ENCODE measurements at places on chromosomes 16 and 17.

DNA sequence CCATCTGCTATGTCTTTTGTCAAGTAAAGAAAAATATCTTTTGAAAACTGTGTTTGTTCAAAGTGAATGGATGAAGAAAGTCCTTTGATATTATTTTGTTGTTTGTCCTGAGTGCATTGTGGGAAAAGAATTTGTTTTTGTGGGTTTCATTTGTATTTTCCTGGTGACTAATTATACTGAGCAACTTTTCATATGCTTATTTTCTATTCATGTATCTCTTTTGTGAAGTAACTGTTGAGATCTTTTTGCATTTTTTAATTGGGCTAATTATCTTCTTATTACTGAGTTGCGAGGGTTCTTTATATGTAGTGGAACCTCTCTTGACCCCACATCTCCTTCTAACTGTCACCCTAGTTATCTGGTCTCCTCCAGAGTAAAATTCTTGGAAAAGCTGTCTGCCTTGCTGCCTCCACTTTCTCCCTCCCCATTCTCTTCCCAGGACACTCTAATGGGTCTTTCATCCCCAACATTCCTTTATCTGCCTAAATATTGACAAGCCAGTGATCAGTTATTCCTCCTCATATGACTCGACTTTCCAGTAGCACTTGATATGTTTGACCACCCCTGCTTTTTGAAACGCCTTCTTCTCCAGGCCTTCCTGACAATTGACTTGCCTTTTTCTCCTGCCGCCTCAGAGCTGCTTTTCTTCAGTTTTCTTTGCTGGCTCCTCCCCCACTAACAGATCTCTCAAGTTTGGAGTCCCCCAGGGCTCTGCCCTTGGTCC, 117.6 kb upstream of the HAS3 start:
- no peak for DNase-seq

GRCh38 chr16:80006241-80007215, 406.0 kb upstream of the MAF start:
- DNase-seq = no peak

GRCh38 chr16:85529489-85530369, 83.4 kb upstream of the GSE1 start:
- no peak for DNase-seq

DNA sequence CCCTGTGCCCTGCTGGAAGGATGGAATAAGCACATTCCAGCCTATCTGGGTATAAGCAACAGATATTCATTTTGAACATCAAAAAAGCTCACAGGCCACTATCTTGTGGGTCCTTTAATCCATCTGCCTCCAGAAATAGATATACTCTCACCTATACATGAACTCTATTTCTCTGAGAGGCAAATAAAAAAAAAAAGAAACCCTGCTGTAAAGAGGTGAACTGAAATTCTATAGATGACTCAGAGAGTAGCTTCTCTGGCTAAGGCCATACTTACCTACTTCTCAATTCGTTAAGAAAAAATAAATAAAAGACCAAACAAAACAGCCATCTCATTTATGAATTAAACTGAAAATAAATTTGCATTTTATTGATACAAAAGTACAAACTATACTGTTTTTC, 86.3 kb downstream of the DYNLRB2 start:
- no peak for DNase-seq

GRCh38 chr16:55489119-55489955, 10.3 kb downstream of the MMP2 start:
- no peak for DNase-seq

- DNase-seq = no peak
These were observed 653 bp downstream of the FANCA start for GRCh38 chr16:89815639-89816348.

GRCh38 chr16:67431775-67432505, 1.0 kb downstream of the HSD11B2 start:
- DNase-seq = no peak

DNA sequence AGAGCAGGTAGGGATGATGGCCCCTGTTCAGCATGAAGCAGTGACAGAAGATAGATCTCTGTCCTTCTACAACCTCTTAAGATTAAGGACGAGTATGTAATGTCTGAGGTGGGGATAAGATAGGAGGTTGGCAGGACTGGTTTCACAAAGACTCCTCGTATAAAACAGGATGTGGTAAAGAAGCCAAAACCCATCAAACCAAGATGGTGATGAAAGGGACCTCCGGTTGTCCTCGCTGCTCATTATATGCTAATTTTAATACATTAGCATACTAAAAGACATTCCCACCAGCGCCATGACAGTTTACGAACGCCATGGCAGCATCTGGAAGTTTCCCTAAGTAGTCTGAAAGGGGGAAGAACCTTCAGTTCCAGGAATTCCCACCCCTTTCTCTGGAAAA, 27.3 kb downstream of the MIS12 start:
- no peak for DNase-seq

DNA sequence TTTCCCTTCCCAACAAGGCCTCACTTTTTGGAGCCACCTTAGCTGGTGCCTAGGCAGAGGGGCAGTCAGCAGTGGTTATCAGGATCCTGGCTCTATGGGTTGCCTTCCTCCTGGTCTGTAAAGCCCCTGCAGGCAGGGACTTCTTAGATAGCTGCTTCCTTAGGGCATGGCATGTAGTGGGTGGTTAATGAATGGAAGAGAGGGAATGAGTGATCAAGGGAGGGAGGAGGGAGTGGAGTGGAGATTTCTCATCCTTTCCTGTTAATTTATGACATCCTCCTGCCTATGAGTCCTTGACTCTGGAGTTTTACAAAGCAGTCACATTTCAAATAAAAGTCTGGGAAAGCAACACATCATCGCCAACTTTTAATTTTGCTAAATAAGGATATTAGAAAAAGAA, 40.7 kb downstream of the SNX20 start:
- DNase-seq = no peak

GRCh38 chr17:7579001-7579833, at the start of gene CD68:
Gene CD68, plus strand, starts transcription at chr17:7579638. Its CDS starts 40 bp downstream, at chr17:7579678.
- no peak for DNase-seq

GRCh38 chr17:78774956-78775571, 7.0 kb downstream of the CYTH1 start:
- DNase-seq = no peak

DNA sequence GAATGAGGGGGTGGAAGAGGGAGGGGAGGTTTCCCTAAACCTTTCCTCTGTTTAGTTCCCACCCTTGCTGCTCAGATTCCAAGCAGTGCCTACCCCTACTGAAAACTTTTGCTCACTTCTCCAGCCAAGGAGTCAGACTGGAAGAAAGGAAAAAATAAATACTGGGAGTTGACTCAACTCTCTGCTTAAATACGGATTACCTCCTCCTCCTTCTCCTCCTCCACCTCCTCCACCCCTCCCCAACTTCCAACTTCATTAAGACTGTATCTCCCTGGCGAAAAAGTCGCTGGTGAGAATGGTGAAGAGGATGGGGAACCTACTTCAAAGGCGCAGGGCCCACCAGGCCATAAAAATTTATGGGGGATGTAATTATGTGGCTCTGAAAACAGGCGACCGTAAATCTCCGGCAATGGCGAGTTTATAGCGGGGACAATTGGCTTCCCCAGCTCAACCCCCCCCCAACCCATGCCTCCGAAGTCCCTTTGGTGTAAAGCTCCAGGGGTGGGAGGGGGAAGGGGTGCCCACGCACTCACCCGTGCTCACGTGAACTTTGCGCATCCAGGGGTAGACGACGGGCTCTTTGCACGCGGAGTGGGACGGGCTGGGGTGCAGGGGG, 712 bp downstream of the HOXB4 start:
- DNase-seq = no peak

- no peak for DNase-seq
These were observed 13.5 kb downstream of the CDIP1 start for GRCh38 chr16:4525069-4525468.

GRCh38 chr16:66359012-66359411, 7.5 kb upstream of the CDH5 start:
- no peak for DNase-seq

GRCh38 chr17:68205808-68206720, 41.8 kb upstream of the AMZ2 start:
- DNase-seq = no peak

- no peak for DNase-seq
These were observed 262.7 kb upstream of the KCNJ16 start for GRCh38 chr17:69812240-69812837.

- no peak for DNase-seq
These were observed at the start of gene ASB16 for GRCh38 chr17:44170499-44171201. Gene ASB16, plus strand, starts transcription at chr17:44170704. Its CDS starts 86 bp downstream, at chr17:44170790.

- no peak for DNase-seq
These were observed 953.9 kb downstream of the CDH11 start for GRCh38 chr16:64167936-64168335.

GRCh38 chr16:51181503-51181811, 30.4 kb upstream of the SALL1 start:
- DNase-seq = no peak

GRCh38 chr17:40485851-40486521, 15.4 kb downstream of the TNS4 start:
- no peak for DNase-seq

- no peak for DNase-seq
These were observed 13.5 kb downstream of the PRCD start for GRCh38 chr17:76553178-76553908.

GRCh38 chr16:6284731-6285130, 1047.9 kb upstream of the RBFOX1 start:
- DNase-seq = no peak

GRCh38 chr16:25014500-25015147, 545 bp downstream of the ARHGAP17 start:
- peak; percentile 6 for DNase-seq

DNA sequence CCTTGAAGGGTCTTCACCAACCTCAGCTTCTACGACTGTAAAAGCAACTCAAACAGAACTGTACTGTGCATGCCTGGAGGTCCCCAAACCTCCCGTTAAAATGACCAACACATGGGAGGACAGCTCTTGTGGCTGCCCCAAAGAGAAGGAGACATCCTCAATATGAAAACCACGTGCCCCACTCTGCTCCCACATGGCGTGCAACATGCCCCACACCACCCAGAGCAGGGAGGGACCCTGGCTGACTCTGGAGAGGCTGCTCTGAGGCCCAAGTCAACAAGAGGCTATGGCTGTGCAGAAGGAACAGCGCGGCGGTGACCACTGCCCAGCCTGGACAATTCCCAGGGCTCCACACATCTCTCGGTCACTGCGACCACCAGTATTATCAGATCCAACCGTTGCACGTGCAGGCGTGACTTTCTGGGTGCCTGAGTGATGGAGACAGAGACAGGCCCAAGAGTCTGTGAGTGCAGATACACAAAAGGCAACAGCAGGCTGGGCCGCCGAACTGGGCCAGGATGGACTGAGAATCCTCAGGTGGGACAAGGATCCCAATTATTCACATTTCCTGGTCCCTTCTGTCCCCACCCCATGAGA, 1.4 kb downstream of the PLD6 start:
- no peak for DNase-seq

GRCh38 chr16:86834451-86835035, 256.2 kb downstream of the FOXL1 start:
- DNase-seq = no peak

GRCh38 chr16:8554022-8554421, 36.3 kb downstream of the TMEM114 start:
- no peak for DNase-seq

DNA sequence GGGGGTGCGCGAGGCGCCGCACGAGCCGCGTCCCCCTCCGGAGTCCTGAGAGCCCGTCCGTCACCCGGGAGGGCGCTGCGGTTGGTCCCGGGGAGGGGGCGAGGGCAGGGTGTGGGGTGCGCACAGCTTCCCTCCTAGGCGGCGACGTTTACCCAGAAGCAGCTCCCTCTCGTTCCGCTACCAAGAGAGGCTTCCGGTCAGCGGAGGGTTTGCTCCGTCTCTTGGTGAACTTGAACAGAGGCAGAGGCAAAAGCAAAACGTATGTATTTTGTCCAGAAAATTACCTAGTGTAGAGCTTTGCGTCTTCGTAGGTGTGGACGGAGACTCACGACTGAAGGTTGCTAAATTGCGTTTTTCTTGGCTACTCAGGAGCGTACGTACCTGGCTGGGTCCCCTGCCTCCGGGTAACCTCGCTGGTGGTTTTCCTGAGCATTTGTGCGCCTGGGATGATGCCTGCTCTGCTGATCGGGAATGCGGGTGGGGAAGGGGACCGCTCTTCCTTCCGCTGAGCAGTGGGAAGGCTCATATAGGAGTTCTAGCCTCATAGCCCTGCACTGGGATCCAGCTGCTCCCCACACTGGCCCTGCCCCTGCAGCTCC, 833 bp downstream of the WSCD1 start:
- no peak for DNase-seq

- no peak for DNase-seq
These were observed 388.5 kb downstream of the XYLT1 start for GRCh38 chr16:17082095-17082882.

Measured in activated naive CD4-positive, alpha-beta T cell (primary cell).